Stimulated activated CD4-positive, alpha-beta T cell treated with anti-CD3 and anti-CD28 coated beads, Interleukin-15, amount 100 ng/mL, for 48 hours (primary cell): ENCODE measurements at places on chromosomes 1 and 21.

DNA sequence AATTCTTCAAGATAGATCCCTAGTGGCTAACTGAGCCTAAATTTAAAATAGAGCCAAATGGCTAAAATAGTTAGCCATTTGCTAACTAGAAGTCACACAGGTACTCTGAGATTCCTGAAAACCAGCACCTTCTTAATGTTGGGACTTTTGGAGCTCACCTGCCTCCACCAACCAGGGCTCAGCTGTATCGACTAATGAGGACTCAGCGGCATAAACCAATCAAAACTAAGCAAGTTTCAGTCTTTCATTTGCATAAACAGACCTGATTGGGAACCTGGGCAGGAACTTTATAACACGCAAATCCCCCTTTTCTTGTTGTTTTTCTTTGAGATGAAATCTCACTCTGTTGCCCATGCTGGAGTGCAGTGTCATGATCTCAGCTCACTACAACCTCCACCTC, 28.5 kb downstream of the TNFRSF9 start:
- DNase-seq, result no peak

DNA sequence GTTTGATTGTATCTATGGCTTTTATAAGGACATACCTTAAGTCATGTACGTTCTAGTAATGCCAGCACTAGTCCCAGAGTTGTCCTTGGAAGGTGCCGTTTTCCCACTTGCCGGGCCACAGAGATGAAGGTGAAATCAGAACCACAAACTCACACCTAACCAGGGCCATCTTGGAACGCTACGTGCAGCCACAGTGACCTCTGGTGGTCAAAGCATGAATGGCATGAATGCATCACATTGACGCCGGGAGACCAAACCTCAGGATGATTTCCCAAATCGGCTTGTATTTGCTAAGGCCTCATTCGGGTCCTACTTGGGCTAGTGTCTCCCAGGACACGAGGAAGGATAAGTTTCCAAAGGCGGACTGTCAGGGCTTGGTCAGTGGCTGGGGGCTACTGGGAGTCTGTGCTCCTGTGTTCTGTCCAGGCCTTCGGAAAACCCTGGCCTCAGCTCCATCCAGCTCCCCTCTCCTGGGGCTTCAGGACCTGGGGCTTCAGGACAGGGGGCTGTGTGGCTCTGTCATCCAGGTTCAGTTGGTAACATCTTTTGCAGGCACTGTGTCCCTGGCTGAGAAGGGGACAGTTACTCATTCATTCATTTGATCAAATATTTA, 260.5 kb downstream of the PRDM2 start:
- peak; percentile 21 for DNase-seq

DNA sequence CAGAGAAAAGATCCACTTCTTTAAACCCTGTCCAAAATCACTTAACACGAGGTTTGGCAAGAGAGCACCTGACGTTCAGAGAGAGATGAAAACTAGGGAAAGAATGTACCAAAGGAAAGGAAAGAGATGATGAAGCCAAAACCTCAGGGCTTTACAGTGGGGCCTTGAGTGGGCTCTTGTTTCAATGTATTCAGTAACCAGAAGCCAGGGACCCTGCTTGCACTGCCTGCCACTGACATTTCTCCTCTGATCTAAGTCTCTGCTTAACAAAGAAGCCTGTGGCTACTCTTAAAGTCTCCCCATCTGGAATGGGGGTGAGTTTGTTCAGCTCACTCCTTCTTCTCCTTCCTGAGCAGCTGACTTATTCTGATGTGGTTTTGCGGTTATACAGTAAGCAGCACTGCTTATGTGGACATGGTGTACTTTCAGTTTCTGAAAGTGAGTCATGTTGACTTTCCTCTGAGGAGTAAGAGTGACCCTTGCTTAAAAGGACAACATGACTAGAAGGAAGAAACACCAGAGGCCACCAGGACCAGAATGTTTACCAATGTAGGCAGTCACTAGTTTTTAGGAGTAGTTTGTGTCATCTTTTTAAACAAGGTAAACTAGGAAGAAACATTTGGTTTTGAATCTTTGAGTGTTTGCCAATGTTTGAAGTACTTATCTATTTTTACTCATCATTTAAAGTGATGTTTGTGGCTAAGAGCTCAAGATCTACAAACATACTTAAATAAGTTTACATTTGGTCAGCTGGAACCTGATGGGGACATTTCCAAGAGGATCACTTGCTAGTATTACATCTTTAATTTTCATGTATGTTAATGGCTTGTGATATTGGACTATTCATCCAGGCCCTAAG, 87.4 kb downstream of the FASLG start:
- DNase-seq, result no peak

GRCh38 chr1:61149010-61149860, 66.9 kb downstream of the NFIA start:
- no peak for DNase-seq

DNA sequence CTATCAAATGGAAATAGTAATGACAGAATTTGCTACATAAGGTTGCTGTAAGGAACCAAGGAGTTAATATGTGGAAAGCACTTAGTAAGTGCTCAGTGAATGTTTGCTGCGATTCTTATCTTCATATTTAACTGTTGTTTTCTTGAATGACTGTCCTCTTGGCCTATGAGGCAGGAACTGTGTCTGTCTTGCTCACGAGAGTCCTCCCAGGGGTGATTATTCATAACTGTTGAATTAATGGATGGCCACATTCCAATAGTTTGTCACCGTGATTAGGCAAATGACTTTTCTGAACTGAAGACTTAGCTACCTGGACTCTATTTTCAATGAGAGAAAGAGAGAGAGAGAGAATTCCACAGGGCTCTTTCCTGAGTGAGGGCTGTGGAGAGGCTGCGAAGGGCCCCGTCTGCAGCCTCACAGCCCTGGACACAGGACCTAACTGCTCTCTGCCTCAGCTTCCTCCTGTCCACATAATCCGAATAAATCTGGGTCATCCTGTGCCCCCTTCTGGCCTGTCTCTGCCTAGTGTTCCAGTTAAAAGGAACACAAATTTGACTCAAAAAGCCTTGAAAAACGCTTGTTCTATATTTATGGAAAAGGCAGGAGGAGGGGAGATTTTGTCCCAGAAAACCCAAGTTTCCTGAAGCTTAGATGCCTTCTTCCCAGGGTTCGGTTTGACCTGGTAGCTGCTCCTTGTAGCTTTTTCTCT, 8.5 kb downstream of the EDN2 start:
- DNase-seq, result no peak
